ENCODE measurements at places on chromosomes 1 and 21. TPM values are rescaled to one million over a fixed set of nuclear protein-coding genes. Genes with fewer than 3 reads are reported as not detected.
A peak's percentile ranks its signal among the peaks of the same experiment; 100 is the strongest.

DNA sequence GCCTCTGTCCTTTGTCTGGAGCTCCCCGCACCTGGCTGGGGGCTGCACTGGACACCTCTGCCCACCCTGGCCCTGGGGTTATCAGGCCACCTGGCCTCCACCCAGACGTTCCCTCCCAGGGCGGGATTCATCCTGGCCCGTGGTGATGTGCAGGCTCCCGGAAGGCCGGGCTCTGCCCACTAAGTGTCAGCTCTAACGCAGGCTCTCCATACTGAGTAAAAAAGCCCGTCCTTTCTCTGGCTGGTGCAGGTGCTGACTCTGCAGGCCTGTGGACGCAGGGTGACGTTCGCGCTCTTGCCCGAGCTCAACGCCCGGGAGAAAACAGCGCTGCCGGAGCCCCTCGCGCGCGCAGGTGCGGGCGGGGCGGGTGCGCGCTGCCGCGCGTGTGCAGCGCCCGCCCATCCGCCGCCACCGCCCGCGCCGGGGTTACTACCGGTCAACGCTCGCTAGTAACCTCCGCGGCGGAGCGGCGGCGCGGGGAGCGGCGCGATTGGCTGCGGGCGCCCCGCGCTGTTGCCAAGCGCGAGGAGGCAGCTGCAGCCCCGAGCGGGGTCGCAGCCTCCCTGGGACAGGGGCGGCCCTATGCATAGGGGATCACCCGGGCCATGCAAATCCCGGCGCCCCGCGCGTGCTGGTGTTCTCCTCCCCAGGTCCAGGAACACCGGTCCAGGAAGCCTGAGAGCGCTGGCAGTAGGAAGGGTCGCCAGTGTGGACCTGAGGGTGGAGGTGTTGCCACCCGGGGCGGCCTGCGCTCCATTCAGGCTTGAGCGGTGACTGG, 15.7 kb downstream of the ABCG1 start:
- H3K36me3 ChIP-seq, result no peaks in the 10 kb centered on the region
- H3K27me3 ChIP-seq, result peaks cover 48% of the 10 kb centered on the region
- peaks cover 7% of the 10 kb centered on the region for H3K4me1 ChIP-seq
- H3K27ac ChIP-seq, result peak overlapping the region; percentile 15
- peak; percentile 86 for DNase-seq

DNA sequence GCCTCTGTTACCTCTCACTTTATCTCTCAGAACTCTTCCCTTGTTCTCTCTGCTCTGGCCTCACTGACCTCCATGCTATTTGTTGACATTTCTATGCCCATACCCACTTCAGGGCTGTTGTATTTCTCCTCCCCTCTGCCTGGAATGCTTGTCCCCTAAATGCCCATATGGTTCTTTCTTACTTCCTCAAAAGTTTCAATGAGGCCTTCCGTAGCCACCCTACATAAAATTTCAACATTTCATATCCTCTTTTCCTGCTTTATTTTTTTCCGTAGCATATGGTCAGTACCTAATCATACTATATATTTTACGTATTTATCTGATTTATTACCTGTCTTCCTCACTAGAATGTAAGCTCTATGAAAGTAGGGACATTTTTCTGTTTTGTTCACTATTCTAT, 47.1 kb upstream of the ZYG11A start:
- H3K36me3 ChIP-seq, result peaks cover 39% of the 10 kb centered on the region
- H3K27ac ChIP-seq, result no peak overlapping the region
- H3K4me3 ChIP-seq, result no peak overlapping the region
- DNase-seq, result no peak
- H3K27me3 ChIP-seq, result no peaks in the 10 kb centered on the region

- H3K4me3 ChIP-seq, result no peak overlapping the region
- H3K27me3 ChIP-seq, result no peaks in the 10 kb centered on the region
- H3K36me3 ChIP-seq, result no peaks in the 10 kb centered on the region
- no peak overlapping the region for H3K27ac ChIP-seq
- no peak for DNase-seq
These were observed 202.4 kb downstream of the HMCN1 start for GRCh38 chr1:185936641-185937040.

DNA sequence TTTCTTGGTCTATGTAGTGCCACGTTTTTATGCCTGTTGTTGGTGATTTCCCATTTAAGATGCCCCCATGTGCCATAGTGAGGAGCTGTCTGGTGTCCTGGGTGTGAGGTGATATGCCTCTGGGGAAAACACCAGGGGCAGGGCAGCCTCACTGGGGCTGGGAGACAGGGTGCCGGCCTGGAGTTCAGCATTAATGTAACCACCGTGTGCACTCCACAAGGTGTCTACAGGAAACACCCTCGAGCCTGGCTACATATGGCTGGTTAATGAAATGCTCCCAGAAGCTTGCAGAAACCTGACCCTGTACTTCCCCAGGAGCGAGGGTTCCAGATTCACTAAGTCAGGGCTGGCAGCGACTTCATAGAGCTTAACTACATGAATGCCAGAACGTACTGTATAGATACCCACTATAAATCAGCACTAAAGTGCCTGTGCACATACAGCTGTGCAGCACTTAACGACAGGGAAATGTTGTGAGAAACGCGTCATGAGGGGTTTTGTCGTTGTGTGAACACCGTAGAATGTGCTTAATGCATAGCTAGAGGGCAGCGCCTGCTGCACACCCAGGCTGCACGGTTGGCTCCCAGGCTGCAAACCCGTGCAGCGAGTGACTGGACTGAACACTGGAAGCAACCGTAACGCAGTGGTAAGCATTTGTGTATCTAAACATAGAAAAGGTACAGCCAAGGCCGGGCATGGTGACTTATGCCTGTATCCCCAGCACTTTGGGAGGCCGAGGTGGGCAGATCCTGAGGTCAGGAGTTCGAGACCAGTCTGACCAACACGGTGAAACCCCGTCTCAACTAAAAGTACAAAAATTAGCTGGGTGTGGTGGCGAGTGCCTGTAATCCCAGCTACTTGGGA, 10.4 kb downstream of the TFF2 start:
- no peaks in the 10 kb centered on the region for H3K27me3 ChIP-seq
- DNase-seq, result peak; percentile 24
- H3K4me3 ChIP-seq, result no peak overlapping the region
- no peak overlapping the region for H3K27ac ChIP-seq
- H3K4me1 ChIP-seq, result peaks cover 3% of the 10 kb centered on the region

- no peaks in the 10 kb centered on the region for H3K4me1 ChIP-seq
- DNase-seq, result no peak
- H3K27ac ChIP-seq, result no peak overlapping the region
- H3K27me3 ChIP-seq, result no peaks in the 10 kb centered on the region
- H3K36me3 ChIP-seq, result no peaks in the 10 kb centered on the region
These were observed 284.2 kb downstream of the ZNF648 start for GRCh38 chr1:181777286-181777685.

DNA sequence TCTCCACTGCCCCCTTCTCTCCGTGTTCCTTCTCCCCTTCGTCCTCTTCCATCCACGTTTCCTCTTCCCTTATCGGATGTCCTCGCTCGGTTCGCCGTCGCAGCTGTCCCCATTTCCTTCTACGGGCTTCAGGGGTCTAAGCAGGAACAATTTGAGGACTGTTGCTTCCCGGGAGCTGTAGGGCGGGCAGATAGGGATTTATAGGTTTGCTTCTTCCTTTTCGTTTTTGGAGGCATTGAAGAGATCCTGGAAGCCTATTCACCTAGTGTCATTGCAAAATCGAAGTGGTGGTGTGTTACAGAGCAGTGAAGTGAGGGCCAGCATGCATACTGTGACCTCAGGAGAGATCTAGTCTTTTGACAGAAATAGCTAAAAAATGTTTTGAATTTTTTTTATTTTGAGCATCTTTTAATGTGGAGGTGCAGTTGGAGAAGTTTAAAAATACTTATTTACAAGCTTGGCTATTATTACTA, 897 bp downstream of the ZYG11B start:
- peak; percentile 63 for DNase-seq
- no peaks in the 10 kb centered on the region for H3K27me3 ChIP-seq
- H3K27ac ChIP-seq, result no peak overlapping the region
- peak overlapping the region; percentile 95 for H3K4me3 ChIP-seq

GRCh38 chr21:18951271-18952038, 547.9 kb upstream of the TMPRSS15 start:
- no peak overlapping the region for H3K27ac ChIP-seq
- no peaks in the 10 kb centered on the region for H3K36me3 ChIP-seq
- peak; percentile 82 for DNase-seq

DNA sequence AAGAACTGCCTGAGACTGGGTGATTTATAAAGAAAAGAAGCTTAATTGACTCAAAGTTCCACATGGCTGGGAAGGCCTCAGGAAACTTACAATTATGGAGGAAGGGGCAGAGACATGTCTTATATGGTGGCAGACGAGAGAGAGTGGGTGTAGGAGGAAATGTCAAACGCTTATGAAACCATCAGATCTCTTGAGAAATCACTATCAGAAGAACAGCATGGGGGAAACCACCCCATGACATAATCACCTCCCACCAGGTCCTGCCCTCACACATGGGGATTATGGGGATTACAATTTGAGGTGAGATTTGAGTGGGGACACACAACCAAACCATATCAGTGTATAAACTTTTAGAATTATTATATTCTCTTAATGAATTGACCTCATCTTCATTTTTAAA, 335.9 kb upstream of the DPYD start:
- no peaks in the 10 kb centered on the region for H3K4me1 ChIP-seq
- H3K4me3 ChIP-seq, result no peak overlapping the region
- no peaks in the 10 kb centered on the region for H3K36me3 ChIP-seq
- H3K27me3 ChIP-seq, result no peaks in the 10 kb centered on the region

GRCh38 chr1:109640285-109640865, 15.5 kb upstream of the GSTM4 start:
- H3K27ac ChIP-seq, result no peak overlapping the region
- no peak overlapping the region for H3K4me3 ChIP-seq
- peaks cover 5% of the 10 kb centered on the region for H3K27me3 ChIP-seq
- peaks cover 6% of the 10 kb centered on the region for H3K4me1 ChIP-seq
- peak; percentile 99 for DNase-seq

Gene UBAP2L
- total RNA-seq, result 224 TPM

- H3K36me3 ChIP-seq, result no peaks in the 10 kb centered on the region
- H3K4me3 ChIP-seq, result no peak overlapping the region
- no peak overlapping the region for H3K27ac ChIP-seq
- no peaks in the 10 kb centered on the region for H3K4me1 ChIP-seq
- no peaks in the 10 kb centered on the region for H3K27me3 ChIP-seq
These were observed 14.8 kb downstream of the MFSD2A start for GRCh38 chr1:39969531-39970270.

Gene OR2T2
- total RNA-seq, result not detected

GRCh38 chr21:32562426-32562825, 22.9 kb downstream of the TCP10L start:
- no peaks in the 10 kb centered on the region for H3K4me1 ChIP-seq
- peak; percentile 69 for DNase-seq
- no peaks in the 10 kb centered on the region for H3K27me3 ChIP-seq
- H3K4me3 ChIP-seq, result no peak overlapping the region
- no peak overlapping the region for H3K27ac ChIP-seq

- no peak for DNase-seq
- H3K4me3 ChIP-seq, result no peak overlapping the region
- no peaks in the 10 kb centered on the region for H3K36me3 ChIP-seq
- no peaks in the 10 kb centered on the region for H3K27me3 ChIP-seq
- no peak overlapping the region for H3K27ac ChIP-seq
These were observed 39.5 kb upstream of the ST6GALNAC3 start for GRCh38 chr1:76035053-76035452.

Gene TCHHL1
- total RNA-seq, result not detected

Gene OR2T11
- total RNA-seq, result not detected

Gene SERTAD4
- total RNA-seq, result 1.1 TPM

GRCh38 chr1:76625886-76626678, 241.2 kb upstream of the ST6GALNAC5 start:
- H3K4me3 ChIP-seq, result no peak overlapping the region
- no peaks in the 10 kb centered on the region for H3K27me3 ChIP-seq
- no peaks in the 10 kb centered on the region for H3K4me1 ChIP-seq
- DNase-seq, result no peak

Gene SHE
- 0.46 TPM for total RNA-seq

Gene DCST2
- total RNA-seq, result 0.45 TPM

DNA sequence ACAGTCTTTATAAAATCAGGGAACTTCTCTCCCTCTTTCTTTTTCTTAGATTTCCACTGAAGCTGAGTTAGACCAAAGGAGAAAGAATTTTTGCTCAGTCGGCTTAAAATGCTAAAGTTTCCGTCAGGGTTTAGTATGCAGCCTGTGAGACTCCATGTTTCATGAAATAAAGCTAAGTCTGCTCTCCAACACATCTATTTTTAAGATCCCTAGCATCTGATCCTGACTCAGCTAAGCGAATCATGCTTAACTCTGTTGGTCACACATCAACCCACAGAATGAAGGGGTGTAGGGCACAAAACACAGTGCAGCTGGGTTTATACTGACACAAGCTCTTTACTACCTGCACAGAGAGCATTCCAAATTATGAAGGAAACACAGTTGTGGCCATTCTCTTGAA, 102.4 kb upstream of the ZNF281 start:
- H3K27ac ChIP-seq, result no peak overlapping the region
- H3K27me3 ChIP-seq, result no peaks in the 10 kb centered on the region
- H3K4me3 ChIP-seq, result no peak overlapping the region
- no peaks in the 10 kb centered on the region for H3K36me3 ChIP-seq
- H3K4me1 ChIP-seq, result no peaks in the 10 kb centered on the region

- no peak overlapping the region for H3K4me3 ChIP-seq
- no peaks in the 10 kb centered on the region for H3K4me1 ChIP-seq
These were observed 127.5 kb upstream of the EDN2 start for GRCh38 chr1:41611932-41612450.

GRCh38 chr1:226664413-226665101, 74.5 kb downstream of the ITPKB start:
- H3K36me3 ChIP-seq, result peaks cover 6% of the 10 kb centered on the region
- H3K27ac ChIP-seq, result no peak overlapping the region
- peaks cover 3% of the 10 kb centered on the region for H3K4me1 ChIP-seq
- H3K27me3 ChIP-seq, result no peaks in the 10 kb centered on the region
- H3K4me3 ChIP-seq, result no peak overlapping the region

DNA sequence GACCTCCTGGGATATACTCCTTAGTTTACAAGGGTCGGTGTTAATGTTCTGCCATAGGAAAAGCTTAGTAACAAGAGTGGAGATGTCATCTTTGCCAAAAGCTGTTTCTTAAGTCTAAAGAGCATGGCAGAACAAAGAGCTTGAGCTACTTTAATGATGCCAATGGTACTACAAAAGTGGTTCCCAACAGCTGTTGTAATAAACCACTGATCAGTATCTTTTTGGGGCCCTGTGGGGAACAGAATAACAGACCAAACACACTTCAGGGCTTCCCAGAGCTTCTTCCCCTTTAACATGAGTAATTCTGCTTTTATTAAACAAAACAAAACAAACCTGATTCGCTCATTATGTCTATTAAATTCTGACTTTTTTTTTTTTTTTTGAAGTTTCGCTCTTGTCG, 116.3 kb downstream of the NCAM2 start:
- DNase-seq, result no peak
- H3K27ac ChIP-seq, result no peak overlapping the region
- no peaks in the 10 kb centered on the region for H3K27me3 ChIP-seq
- H3K4me1 ChIP-seq, result peaks cover 3% of the 10 kb centered on the region
- no peaks in the 10 kb centered on the region for H3K36me3 ChIP-seq
- no peak overlapping the region for H3K4me3 ChIP-seq

DNA sequence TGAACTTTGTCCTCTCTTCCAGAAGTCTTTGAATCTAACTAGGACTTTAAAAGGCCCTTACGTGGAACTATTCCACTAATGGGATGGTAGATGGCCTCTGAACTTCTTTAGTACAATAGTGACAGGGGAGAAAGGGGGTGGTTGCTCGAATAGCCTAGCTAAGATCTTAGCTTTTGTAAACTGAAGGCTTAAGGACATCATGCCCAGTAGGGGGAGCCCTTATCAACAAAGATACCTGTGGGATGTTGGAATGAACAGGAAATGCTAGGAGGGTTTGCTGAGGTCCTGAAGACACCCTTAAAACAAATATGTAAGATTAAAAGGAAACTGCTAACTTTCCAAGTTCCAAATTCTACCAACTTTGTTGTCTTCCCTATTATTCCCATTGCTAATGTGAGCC, 33.2 kb downstream of the NHLH2 start:
- peak; percentile 85 for DNase-seq
- H3K4me1 ChIP-seq, result peaks cover 15% of the 10 kb centered on the region
- H3K27me3 ChIP-seq, result no peaks in the 10 kb centered on the region
- no peaks in the 10 kb centered on the region for H3K36me3 ChIP-seq
- no peak overlapping the region for H3K4me3 ChIP-seq

Gene RHEX
- not detected for total RNA-seq
